ENCODE measurements at places on chromosomes 5 and 9.

GRCh38 chr9:113966394-113966793, 90.3 kb downstream of the ZNF618 start:
- DNase-seq, result peak; percentile 90

- no peak for DNase-seq
These were observed 20.6 kb upstream of the PRDM6 start for GRCh38 chr5:123068368-123068938.

GRCh38 chr5:54820346-54821134, 164.9 kb downstream of the ESM1 start:
- DNase-seq, result no peak

- DNase-seq, result no peak
These were observed 684.8 kb upstream of the CCNG1 start for GRCh38 chr5:162752612-162753011.

- peak; percentile 18 for DNase-seq
These were observed at the start of gene PPP2R2B for GRCh38 chr5:146878476-146879172. Gene PPP2R2B (minus strand): TSS chr5:146878757.
